ENCODE measurements at places on chromosomes 4 and X.

DNA sequence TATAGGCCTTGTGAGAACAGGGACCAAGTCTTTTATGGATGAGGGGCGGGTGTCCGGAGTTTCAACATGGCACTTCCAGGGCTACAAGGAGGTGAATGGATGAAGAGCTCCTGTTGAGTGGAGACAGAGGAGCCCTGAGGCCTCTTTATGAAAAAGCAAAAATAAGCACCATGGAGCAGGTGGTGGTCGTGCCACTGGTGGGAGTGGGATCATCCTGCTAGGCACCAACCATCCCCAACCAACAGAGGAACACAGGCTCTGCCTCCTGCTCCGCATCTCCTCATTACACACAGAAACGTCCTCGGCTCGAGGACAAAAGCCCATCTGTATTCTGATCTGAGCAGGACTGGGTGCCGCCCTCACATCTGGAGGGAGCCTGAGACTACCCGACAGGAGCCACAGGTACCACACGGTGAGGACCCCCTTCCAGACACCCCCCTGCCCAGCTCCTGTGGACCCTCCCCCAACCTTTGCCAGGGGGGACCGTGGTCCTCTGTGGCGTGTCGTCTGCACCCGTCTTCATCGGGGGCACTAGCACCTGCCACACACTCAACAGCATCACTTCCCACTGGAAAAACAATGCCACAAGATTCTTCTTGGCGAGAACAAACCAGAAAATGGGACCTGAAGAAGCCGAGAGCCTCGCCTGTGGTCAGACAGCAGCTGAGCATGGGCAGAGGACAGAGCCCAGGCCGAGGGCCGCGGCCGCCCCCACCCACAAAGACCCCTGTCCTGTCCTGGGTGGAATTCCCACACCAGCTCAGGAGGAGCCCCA, 3.9 kb upstream of the PDE6B start:
- DNase-seq, result no peak

- no peak for DNase-seq
Measured at GRCh38 chrX:33357606-33358005, 146.3 kb upstream of the DMD start.

DNA sequence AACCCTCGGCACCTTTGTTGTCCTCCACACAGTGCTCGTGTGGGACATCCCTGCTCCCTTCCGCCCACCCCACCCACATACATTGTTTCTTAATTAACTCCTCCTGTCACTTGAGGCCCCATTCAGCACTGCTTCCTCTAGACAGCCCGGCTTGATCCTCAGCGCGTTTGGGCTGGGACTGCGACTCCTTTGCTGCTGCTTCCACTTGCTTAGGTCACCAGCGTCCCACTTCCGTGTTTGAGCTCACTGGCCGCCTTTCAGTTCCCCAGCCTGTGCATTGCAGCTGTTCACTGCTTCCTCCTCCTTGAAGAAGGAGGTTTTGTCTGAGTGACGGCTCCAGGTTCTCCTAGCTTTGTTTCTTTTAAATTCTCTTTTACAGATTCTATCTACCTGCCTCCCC, 16.1 kb downstream of the RNF4 start:
- DNase-seq, result peak; percentile 22

- DNase-seq, result no peak
Measured at GRCh38 chr4:139553751-139554641, 2.0 kb downstream of the SETD7 start.

GRCh38 chrX:140709421-140709846, at the start of gene LINC00632:
TSS of gene LINC00632 (plus strand) at chrX:140709759.
- no peak for DNase-seq

DNA sequence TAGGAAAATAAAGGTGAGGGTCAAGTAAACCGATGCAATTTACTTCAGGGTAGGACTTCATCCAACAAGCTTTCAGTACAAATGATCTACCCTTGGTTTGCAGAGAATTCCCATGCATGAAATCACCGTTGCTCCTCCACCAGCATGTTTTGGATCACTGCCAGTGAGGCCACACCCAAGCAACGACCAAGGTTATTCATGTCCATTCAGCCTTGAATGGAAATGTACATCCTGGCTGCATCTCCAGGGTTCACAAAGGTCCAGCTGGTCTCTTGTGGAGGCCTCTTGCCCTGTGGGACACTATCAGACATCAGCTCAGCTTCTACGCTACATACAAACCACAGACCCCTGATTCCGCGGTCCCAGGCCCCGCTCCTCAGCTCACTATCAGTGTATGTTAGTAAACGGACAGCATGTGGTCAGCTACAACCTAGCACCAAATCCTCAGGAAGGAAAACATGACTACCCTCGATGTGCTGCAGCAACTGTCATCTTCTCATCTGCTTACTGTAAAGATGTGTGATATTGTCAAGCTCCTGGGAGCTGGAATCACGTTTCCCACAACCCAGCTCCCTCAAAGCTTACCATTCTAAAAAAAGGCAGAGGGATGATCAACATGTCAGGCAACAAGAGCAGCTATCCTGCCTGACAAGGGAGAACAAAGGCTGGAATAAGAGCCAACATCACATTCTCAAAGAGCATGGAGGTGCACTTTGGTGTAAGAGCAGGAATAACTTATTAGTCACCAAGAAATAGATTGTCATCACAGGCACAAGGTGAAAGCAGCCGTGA, 4.9 kb downstream of the LYAR start:
- DNase-seq, result no peak

- DNase-seq, result no peak
Measured at GRCh38 chr4:98485816-98486345, 172.5 kb downstream of the TSPAN5 start.

GRCh38 chr4:71259280-71259679, 79.5 kb upstream of the SLC4A4 start:
- DNase-seq, result no peak

GRCh38 chrX:48476919-48477318, 920 bp downstream of the FTSJ1 start:
- DNase-seq, result no peak

GRCh38 chr4:79854856-79855502, 218.1 kb downstream of the ANTXR2 start:
- DNase-seq, result no peak

GRCh38 chrX:130902446-130902782, 595 bp downstream of the ENOX2 start:
- DNase-seq, result no peak

DNA sequence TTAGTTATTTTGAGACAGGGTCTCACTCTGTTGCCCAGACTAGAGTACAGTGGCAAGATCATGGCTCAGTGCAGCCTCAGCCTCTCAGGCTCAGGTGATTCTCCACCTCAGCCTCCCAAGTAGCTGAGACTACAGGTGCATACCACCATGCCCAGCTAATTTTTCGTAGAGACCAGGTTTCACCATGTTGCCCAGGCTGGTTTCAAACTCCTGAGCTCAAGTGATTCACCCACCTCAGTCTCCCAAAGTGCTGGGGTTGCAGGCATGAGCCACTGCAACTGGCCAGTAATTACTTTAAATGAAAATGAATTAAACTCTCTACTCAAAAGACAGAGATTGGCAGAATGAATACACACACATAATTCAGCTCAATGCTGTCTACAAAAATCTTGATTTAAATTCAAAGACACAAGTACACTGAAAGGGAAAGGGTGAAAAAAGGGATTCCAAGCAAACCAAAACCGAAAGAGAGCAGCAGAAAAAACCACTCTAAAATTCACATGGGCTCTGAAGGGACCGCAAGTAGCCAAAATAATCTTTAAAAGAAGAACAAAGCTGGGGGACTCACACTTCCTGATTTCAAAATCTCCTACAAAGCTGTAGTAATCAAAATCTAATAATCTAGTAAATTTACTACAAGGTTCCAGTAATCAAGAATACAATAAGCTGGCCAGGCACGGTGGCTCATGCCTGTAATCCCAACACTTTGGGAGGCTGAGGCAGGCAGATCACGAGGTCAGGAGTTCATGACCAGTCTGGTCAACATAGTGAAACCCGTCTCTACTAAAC, 11.8 kb upstream of the SPON2 start:
- DNase-seq, result no peak

GRCh38 chr4:24910499-24910898, 2.3 kb downstream of the CCDC149 start:
- no peak for DNase-seq

GRCh38 chr4:75997081-75997480, 6.3 kb upstream of the SDAD1 start:
- DNase-seq, result no peak
